ENCODE measurements at places on chromosomes 5 and 9.

DNA sequence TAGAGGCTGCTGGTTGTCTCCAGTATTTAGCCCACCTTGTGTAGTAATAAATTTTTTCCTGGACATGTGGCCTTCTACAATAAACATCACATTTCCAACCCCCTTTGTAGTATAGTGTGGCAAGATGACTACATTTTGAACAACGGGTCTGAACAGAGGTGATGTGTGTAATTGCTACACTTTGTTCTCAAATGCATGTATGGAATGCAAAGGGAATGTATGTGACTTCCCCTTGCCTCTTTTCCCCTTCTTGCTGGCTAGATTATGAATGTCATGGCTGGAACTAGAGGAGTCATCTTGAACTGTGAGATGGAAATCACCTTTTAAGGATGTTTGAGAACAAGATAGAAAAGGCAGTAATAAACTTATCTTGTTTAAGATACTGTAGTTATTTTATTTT is 54.5 kb downstream of the PRR16 start:
- DNase-seq = no peak

DNA sequence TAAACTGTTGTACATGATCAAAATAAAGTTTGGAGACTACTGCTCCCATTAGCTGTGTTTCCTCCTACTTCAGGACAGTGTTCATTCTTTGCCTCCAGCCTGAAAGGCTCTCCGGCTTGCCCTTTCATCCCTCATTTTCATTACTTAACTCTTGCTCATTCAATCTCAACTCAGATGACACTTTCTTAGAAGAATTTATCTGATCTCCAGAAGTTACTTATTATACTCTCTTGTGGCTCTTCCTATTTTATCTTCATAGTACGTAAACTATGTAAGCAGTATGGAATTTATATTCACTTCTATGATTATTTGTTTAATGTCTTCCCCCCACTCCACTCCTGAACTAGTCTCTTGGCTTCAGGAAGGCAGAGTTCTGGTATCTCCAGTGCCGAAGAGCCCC is 1737.9 kb upstream of the C9orf72 start:
- no peak for DNase-seq

- no peak for DNase-seq
Observed at GRCh38 chr9:18441261-18441660, 32.7 kb upstream of the ADAMTSL1 start.

DNA sequence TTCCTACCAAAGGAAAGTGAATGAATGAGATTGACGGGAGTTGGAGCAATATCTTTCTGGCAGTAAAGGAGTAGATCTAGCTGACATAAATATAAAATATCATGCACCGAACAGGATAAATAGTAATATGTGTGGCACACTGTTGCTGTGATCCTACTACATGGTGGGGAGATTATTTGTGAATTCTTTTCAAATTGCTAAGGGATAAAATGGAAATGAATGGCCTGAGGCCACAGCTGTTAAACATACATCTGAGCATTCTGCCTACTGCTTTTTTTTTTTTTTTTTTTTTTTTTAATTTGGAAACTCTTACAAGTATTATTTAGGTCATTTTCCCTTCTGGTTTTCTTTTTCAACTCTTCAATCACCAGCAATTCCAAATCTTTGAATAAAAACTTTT is 66.8 kb downstream of the MEF2C start:
- no peak for DNase-seq

GRCh38 chr5:128629157-128629556 is 91.1 kb upstream of the FBN2 start:
- no peak for DNase-seq

- DNase-seq = no peak
Observed at GRCh38 chr5:65986050-65986451, 59.7 kb downstream of the ERBIN start.

DNA sequence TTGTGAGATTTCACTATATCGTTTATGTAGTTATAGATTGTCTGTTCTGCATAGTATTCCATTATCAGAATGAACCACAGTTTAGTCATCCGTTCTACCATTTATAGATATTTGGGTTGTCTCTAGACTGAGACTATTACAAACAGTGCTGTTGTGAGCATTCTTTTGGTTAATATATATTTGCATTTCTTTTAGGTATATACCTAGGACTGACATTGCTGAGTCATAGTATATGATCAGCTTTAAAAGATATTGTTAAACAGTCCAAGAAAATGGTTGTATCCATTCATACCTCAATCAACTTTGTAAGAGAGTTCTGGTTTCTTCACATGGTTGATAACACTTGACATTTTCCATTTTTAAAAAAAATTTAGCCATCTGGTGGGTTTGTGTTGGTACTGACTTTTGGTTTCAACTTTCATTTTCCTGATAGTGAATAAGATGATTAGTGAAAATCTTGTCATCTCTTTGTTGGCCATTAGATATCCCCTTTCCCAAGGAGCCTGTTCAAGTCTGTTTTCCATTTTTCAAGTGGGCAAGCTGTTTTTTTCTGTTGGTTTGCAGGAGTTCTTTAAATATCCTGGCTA is 22.9 kb upstream of the ADAM19 start:
- no peak for DNase-seq

GRCh38 chr9:127258606-127259471 is 5.7 kb upstream of the GARNL3 start:
- no peak for DNase-seq

DNA sequence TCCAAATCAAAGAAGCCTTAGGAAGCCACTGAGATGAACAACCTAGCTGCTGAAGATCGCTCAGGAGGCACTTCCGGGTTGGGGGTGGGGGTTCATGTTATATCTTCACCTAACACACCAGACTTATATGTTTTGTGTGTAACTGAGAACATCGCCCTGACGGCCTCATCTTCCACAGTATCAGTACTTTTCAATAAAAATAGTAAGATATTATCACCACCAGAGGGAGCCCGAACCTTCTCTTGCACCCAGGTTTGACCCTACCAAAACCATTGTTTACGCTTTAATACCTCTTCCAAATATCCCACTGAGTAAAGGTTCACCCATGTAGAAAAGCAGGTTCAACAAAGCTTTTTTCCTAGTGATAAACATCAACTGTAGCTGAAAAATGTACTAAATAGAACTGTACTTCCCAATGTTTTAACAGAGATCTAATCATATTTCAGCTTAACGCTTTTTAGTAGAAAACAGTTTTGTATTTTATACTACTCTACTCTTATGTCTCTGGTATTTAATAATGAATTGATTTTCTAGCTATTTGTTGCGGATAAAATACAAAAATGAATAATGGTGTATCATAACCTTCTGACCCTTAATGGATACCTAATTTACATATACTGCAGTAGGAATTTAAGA is 244.0 kb downstream of the EPB41L4A start:
- no peak for DNase-seq

DNA sequence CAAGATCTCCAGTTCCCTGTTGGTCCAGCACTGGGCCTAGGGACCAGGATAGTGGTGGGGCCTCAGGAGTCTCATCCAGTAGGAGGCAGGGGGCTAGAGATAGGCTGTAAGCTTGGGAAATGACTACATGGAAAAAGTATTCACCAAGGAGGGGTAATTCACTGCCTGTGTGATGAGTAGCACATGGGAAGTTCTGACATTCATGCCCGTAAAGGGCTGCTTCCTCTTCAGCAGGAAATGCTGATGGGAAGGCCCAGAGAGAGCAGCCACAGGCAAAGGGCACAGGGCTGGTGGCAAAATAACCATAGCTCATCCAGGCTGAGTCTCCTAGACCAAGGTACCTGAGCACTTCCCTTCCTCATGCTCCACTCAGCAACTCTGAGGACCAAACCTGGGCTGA is 23.1 kb upstream of the FRRS1L start:
- no peak for DNase-seq

DNA sequence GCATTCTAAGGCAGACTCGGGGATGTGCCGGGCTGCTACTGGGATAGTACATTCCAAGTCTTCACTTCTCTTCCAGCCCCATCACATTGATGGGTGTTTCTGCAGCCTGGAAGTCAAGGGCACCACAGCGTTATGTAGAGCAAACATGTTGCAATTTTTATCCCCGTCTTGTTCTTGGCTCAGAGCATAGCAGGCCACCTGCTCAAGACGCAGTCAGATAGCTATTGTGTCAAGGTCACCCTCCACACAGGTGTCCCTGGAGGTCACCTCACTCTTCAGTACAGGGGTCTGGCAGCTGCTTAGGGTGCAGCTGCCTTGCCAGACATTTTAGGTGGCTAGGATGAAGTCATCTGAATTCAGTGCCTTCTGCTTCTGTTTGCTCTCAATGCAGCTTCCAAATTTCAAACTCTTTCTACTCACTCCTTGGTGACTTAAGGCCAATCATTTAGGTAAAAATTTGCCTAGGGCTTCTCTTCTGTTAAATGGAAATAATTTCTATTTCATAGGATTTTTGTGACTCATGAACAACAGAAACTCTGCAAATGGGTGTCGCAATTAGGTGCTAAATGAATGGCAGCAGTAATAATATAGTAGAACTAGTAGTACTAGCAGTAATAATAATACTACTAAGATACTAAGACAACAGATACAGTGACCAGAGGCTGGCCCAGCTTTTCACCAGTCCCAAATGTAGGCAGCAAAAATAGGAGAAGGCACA is 24.3 kb downstream of the KCNV2 start:
- DNase-seq = no peak

DNA sequence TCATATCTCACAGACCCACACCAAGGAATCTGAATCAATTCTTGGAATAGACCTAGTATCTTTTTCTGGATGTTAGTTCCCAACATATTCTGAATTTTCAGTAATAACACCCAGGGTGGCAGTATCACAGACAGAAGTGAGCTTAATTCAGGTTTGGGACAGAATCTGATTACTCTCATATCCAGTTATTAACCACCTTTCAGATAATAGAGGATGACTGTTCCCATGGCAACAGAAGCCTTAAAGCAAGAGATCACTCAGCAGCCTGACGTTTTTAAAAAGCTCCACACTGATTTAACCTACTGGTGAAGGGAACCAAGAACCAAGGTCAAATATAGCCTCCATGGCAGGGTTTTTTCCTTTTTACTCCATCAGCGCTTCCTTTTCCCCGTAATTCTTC is 68.4 kb downstream of the ACTBL2 start:
- DNase-seq = no peak

DNA sequence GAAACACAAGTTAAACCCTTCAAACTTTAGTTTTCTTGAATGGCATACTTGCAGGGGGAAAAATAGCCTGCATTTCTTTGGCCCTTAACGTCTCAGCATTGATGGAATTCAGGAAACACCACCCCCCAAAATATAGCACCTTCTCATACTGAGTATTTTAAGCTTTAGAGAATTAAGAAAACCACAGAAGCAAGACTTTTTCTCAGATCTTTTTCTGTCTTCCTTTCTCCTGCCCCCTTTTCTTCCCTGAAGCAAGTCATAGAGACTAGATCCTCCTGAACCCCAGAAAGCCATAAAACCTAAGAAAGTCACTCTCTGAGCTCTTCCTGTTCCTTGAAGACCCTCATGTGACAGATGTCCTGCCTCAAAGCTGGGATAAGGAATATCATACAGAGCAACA is 1069.9 kb downstream of the EFNA5 start:
- no peak for DNase-seq

GRCh38 chr5:111228520-111229220 is 4.5 kb downstream of the CAMK4 start:
- DNase-seq = no peak

DNA sequence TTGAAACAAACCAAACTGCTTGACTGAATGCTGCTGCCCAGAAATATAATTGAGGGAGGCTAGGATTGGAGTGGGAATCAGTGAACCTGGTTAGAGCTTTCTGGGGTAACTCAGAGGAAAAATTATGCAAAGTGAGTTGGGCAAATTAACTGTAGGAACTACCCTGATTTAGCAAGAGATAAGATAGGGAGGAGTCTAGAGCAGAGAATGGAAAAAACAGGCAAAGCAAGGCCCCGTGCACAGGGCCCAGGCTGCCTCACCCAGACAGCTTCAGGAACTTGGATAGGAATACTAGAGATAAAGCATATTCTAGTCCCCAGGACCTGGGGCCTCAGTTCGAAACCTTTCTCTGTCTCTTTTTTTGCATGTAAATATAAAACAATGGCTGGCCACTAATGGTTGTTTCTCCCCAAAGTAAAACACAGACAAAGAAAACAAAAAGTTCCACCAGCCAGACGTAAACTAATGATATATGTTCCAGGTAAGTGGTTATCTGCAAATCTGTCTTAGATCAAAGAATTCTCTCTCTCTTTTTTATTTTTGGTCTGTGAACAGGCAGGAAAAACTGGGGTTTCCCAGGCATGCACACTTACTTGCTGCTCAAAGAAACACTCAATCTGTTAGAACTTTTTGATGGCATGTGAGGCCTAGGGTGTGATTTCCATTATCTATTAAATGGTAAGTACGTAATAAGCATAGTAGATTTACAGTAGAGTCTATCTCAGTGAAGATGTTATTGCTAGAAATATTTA is 168.1 kb upstream of the MAP3K1 start:
- DNase-seq = no peak

DNA sequence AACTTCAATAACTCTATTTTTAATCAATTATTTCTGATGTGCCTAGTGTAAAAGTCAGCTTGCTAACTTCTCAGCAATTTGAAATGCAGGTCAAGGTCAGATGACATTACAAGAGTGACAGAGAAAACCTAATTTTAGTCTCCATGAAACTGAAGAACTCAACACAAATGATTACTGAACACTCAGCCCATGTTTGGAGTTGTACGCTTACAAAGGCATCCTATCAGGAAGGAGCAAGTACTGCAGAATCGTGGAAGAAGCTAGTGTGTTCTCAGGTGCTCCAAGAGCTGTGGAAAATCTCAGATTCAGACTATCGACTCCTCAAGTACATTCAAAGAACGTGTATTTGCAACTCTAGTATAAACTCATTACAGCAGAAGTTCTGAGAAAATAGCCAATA is 526.7 kb downstream of the PDE4D start:
- no peak for DNase-seq

DNA sequence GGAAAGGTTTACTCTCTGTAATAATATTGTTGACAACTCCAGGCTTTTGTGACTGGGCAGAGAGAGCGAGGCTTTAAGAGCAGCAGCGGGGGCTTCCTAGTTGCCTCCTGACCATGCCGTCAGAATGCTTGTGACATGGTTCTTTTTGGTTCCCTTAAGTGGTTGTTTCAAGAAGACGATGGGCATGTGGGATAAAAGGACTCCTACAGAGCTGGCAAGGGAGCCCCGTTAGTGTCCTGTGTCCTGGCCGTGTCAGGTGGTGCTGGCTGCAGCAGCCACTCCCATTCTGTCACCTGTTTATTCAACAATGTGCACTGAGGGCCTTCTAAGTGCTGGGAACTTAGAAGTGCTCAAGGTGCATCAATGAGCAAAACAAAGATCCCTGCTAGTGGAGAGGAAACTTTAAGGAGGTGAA is 19.7 kb downstream of the LCP2 start:
- no peak for DNase-seq

- DNase-seq = no peak
Observed at GRCh38 chr9:114524247-114524681, 19.0 kb upstream of the WHRN start.

Data from stimulated activated CD8-positive, alpha-beta memory T cell treated with anti-CD3 and anti-CD28 coated beads, Interleukin-4, amount 100 ng/mL, for 1 hour (primary cell).